Stimulated activated CD8-positive, alpha-beta memory T cell treated with anti-CD3 and anti-CD28 coated beads, Interleukin-4, amount 100 ng/mL, for 1 hour (primary cell): ENCODE measurements at places on chromosomes 6 and 20.

GRCh38 chr6:166470029-166470862, 87.5 kb upstream of the MPC1 start:
- DNase-seq = no peak

- no peak for DNase-seq
These were observed 29.5 kb downstream of the CEP85L start for GRCh38 chr6:118621799-118622470.

DNA sequence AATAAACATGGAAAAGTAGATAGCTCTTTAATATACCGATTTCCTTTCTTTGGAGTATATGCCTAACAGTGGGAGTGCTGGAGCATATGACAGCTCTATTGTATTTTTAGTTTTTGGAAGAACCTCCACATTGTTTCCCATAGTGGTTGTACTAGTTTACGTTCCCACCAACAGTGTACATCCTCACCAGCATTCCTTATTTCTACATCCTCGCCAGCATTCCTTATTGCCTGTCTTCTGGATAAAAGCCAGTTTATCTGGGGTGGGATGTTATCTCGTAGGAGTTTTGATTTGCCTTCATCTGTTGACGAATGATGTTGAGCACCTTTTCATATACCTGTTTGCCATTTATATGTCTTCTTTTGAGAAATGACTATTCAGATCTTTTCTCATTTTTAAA, 2.6 kb downstream of the MICA start:
- DNase-seq = no peak

DNA sequence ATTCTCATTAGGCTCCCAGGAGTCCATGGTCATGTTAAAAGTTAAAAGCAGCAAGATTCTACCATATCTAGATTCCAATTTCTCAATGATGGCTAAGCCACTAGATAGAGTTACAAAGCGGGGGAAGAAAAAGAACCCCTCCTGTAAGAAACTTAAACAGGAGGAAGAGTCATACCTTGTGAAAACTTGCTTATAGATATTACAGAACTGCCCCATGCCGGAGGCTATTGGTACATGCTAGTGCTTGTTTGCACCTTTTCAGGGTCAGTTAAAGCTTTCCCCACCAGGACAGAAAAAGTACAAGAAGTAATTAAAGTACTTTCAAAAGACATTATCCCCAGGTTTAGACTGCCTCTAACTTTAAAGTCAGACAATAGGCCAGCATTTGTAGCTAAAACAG, 15.5 kb upstream of the GSTA3 start:
- no peak for DNase-seq

GRCh38 chr6:69624944-69625343, 171.9 kb downstream of the LMBRD1 start:
- DNase-seq = no peak

- no peak for DNase-seq
These were observed 338.1 kb downstream of the PREX1 start for GRCh38 chr20:48489656-48490055.

DNA sequence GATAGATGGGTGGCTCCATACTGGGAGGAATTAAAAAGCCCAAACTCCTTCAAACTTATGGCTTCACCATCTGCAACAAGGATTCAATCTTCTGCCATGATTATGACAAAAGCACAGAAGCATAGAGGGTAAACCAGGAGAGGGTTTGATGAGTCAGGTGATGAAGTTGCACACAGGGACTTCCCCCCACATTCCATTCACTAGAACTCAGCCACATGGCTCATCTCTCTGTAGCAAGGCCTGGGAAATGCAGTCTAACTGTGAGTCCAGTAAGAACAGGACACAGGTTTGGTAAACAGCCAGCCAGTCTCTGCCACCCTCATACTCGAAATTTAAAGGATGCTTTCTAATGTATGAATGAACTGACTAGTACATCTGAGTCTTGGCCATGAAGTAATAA, 142.9 kb downstream of the HIVEP2 start:
- no peak for DNase-seq

DNA sequence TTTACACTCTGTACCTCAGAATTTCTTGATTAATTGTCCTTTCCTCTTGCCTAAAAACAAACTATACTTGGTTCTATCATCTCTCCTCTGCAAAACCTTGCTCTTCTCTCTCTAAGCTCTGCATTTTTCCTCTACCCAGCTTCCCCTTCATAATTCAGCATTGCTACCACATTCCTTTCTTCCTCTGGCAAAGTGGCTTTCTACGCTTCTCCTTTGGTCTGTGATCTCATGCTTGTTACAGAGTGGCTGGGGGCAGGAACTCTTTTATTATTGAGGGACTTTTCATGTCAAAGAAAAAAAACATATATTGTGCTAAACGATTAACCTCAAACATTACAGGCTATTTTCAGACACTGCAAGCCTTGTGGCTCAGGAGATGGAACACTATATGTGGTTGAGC, 333.3 kb upstream of the KCNQ5 start:
- DNase-seq = no peak

DNA sequence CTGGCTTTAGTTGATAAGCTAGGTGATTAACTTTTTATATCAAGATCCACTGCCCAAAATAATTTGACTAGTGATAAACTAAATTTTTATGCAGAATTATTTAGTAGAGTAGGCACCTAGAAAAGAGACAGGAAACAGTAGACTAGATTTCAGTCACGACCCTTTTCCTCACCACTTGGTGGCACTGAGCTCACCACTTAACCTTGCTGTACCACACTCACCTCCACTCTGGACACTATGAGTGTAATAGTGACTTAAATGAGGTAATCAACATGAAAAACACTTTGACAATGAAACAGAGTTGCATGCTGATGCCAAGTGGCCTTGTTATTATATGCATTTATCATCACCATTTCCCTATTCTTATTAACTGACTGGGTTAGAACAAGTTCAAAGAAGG, 730.4 kb downstream of the KIF16B start:
- DNase-seq = no peak

DNA sequence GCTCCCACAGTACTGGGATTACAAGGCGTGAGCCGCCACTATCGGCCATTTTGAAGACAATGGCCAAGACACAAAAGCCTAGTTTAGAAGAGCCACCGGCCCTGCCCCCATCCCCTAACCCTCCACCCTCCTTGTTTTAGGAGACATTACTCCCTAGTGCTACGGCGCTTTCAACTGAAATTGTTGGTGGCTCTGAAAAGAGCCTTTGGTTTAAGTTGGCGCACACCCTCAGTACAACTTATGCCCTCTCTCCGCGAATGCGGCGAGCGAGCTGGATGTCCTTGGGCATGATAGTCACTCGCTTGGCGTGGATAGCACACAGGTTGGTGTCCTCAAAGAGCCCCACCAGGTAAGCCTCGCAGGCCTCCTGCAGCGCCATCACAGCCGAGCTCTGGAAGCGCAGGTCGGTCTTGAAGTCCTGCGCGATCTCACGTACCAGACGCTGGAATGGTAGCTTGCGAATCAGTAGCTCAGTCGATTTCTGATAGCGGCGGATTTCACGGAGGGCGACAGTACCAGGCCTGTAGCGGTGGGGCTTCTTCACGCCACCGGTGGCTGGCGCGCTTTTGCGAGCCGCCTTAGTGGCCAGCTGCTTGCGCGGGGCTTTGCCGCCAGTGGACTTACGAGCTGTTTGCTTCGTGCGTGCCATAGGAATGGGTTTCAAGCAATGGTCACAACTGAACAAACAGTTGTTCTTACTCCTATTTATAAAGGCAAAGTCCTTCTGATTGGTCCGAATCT, 114.9 kb upstream of the BTN3A2 start:
- DNase-seq = no peak

DNA sequence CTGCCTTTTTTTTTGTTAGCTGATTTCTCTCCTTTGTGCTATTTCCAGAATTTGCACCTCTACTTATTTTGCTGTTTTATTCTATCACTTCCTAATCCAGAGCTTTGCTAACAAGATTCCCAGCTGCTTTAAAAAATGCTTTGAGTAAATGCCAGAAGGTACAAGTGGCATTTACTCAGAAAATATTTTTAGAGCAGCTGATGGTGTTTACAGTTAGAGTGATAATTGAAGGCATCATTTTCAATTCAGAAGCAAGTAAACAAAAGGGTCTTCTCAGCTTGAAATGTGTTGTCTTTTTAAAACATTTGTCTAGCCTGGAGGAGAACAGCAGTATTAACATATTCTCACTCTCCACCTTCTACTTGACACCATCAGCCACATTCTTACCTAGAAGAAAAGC, 99.9 kb downstream of the OTOR start:
- DNase-seq = no peak

- DNase-seq = no peak
These were observed 1.5 kb downstream of the TFAP2A start for GRCh38 chr6:10413262-10413849.

DNA sequence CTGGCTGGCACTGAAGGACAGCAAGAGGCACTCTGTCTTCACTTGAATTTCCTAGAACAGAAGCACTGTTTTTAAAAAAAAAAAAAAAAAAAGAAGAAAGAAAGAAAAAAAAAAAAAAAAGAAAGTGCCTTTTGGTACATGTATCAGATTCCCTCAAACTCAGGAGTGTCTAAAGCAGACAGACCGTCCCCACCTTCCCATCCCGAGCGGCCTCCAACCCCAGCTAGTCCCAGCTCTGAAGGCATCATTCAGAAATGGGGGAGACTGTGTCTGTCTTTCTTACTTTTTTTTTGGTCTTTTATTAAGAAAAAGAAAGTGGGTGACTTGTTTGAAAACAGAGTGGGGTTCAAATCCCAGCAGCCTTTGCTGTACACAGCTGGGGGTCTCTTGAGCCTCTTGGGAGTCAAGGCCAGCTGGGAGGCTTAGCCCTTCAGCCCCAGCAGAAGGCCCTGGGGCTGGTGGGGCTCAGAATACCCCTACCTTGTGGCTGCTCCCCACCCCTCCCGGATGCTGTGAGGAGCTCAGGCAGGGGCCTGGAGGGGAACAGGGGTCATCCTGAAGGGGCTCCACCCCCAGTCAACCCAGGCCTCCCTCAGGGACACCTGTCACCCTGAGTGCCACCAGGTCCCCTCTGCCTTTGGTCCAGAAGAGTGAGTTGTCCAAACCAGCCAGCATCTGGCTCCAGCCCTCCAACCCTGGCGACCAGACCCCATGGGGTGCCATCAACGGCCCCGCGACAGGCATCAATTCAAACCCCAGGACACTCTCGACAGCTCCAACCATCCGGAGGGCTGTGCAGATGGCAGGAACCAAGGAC, 128.3 kb downstream of the TAF4 start:
- DNase-seq = no peak

- DNase-seq = no peak
These were observed 70.1 kb upstream of the LOC128125822 start for GRCh38 chr6:63502156-63502555.

GRCh38 chr6:44734886-44735629, 347.6 kb downstream of the CDC5L start:
- no peak for DNase-seq

DNA sequence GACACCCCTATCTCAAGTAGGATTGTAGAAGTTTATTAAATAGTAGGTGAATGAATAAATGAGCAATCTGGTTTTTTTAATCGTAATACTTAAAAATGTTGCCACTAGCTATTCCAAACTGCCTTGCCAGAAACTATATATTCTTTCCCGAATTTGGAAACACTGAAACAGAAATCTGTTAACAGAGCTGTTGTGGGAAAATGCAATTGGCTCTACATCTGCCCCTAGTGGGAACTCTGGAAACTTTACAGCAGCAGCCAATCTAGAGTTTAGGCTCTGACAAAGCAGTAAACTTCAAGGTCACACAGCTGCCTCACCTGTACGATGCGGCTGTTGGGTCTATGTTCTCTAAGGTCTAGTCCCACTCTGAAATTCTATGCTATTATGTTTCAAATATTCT, 41.7 kb downstream of the SYNE1 start:
- no peak for DNase-seq

- DNase-seq = no peak
These were observed 203.3 kb upstream of the IMPG1 start for GRCh38 chr6:76275746-76276145.

- no peak for DNase-seq
These were observed 22.8 kb upstream of the CCN6 start for GRCh38 chr6:112030961-112031660.

DNA sequence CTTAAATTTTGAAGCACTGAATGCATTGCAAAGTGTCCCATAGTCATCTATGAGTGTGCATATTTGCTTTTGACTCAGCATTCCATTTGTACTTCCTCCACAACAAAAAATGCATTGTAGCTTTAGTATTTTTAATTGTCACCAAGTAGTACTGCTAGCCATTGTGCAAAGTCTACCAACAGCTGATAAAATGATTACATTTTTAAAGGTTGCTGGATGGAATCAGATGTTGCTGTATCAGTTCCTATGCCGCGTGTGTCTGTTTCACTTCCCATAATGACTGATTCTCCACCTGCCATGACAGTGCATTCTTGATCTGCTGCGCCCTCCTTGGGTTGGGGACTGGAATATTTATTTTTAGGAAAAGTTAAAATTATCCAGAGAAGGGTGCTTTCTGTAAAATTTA, 41.2 kb downstream of the SLX4IP start:
- DNase-seq = no peak
